ENCODE measurements at places on chromosomes 1 and 21.

GRCh38 chr1:2160451-2161300 lies 33.9 kb downstream of the FAAP20 start:
- DNase-seq, result no peak

DNA sequence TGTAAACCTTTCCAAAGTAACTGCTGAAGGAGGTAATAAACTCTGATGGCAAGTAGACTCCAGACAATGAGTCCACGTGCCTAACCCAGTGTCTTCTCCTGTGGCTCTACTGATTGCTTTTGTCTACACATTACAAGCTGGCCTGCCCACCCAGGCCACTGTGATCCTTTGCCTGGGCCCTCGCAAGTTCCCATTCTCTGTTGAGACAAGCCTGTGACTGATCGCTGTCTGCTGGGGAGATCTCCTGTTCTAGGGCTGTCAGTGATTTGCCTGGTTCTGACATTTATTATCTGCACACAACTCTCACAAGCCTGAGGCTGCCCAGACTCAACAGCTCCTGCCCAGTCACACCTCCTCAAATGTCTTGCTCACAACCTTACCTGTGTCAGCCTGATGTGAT lies 81.4 kb downstream of the CYYR1 start:
- DNase-seq, result no peak

GRCh38 chr1:70864302-70864701 lies 183.3 kb downstream of the PTGER3 start:
- no peak for DNase-seq

DNA sequence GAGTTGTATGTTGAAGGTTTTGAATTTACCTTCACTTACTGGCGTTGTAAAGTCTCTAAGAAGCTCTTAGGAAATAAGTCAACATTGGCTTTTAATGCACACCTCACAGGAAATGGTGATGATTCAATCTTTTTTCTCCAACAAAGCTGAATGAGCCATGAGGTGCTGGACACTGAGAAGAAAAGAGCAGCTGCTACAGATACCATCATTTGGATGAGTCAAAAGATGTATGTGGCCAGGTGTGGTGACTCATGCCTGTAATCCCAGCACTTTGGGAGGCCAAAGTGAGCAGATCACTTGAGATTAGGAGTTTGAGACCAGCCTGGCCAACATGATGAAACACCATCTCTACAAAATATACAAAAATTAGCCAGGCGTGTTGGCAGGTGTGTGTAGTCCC lies 3.3 kb upstream of the IL23R start:
- DNase-seq, result no peak

GRCh38 chr21:38761531-38761930 lies 44.2 kb upstream of the ETS2 start:
- DNase-seq, result no peak

- DNase-seq, result no peak
Observed at GRCh38 chr1:78722947-78723346, 73.3 kb downstream of the IFI44 start.

DNA sequence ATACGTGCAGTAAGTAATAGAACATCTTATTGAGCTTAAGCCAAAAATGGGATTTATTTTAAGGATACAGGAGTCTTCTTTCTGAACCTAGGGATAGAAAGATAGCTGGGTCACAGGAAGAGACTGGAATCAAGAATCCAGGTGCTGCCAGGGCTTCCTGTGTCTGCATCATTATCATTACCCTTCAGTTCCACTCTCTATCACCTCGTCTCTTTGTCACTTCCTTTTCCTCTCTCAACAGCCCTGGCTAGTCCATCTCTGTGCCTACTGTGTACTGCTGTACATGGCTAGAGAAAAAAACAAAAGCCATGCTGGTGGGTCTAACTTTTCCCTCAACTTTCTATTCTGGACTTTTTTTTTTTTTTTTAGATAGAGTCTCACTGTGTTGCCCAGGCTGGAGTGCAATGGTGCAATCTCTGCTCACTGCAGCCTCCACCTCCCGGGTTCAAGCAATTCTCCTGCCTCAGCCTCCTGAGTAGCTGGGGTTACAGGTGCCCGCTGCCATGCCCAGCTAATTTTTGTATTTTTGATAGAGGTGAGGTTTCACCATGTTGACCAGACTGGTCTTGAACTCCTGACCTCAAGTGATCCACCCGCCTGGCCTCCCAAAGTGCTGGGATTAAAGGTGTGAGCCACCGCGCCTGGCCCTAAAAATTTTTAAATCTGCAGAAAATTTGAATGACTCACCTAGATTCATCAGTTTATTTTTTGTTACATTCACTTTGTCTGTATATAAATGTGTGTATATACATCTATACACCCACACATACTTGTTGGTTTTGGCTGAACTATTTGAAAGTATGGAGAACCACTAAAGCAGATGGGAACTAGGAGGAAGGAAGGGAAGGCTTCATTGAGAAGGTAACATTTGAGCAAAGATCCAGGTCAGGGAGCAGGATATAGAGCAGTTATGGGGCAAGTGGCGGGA lies 31.9 kb downstream of the UBE4B start:
- no peak for DNase-seq

DNA sequence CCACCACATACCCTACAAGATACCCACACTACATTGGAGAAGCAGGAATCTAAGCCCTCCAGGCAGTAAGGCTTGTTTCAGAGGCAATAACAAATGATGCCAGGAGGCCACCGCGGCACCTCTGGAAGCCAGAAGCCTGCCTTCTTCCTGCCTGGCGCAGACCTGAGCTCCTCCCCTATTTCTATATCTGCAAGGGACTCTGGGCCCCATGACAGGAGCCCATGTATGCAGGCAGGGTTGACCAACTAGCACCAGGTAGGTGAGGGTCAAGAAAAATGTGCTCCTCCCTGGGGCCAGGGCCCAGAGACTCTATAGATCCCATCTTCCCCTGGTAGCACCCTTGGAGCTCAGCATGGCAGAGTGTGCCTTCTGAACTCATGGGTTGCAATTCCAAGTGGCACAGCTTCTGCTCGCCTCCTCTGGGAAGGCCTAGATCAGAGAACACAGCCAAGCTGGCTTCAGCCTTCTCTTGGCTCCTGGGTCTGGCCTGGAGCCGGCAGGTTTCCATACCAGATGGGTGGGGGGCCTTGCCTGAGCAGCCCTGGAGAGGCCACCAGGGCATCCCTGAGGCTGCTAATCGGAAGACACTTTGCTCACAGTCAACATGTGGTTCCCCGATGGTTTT lies 85.1 kb downstream of the STUM start:
- no peak for DNase-seq

DNA sequence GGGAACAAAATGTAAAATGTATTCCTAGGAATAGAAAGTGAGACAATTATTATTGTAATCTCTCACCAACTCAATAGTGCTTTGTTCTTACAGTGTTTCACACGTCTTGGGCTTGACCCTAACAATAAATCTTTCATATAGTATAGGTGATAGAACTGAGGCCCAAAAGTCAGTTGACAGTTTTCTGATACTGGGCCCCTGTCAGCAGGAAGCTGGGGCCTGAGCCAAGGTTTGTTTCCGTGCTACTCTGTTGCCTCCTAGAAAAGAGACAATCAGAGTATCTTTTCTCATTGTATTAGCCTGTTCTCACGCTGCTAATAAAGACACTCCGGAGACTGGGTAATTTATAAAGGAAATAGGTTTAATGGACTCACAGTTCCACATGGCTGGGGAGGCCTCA lies 5.0 kb downstream of the RRP1B start:
- no peak for DNase-seq

- DNase-seq, result no peak
Observed at GRCh38 chr1:46547481-46548383, 3.7 kb downstream of the KNCN start.

GRCh38 chr1:113416496-113416895 lies 26.2 kb downstream of the MAGI3 start:
- no peak for DNase-seq

All from NCI-H1105 (cell line).